Dermis blood vessel endothelial cell (primary cell): ENCODE measurements at places on chromosomes 2 and 18.
A peak's percentile ranks its signal among the peaks of the same experiment; 100 is the strongest.

- no peak for DNase-seq
These were observed 28.2 kb upstream of the SEMA4C start for GRCh38 chr2:96898135-96898505.

GRCh38 chr2:232750135-232750671 lies 26.2 kb downstream of the KCNJ13 start:
- DNase-seq: no peak

GRCh38 chr2:197556456-197556855 lies 40.6 kb downstream of the MOB4 start:
- DNase-seq: peak; percentile 83

DNA sequence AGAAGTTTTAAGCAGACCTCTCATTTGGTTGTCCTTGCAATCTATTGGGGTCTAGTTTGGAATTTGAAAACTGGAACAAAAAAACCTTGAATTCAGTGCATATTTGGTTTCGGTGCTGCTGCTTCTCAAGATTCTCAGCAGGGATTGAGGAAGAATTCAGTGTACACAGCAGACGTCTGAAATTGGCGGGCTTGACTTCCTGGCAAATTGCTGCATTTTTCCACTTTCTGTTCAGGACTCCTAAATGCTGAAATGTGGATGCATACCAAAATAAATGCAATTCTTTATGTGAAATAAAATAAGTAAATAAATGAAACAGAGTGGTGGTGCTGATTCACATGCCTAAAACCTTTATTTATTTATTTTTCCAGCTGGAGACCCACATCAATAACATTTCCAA lies 332.4 kb upstream of the KYNU start:
- DNase-seq: no peak

DNA sequence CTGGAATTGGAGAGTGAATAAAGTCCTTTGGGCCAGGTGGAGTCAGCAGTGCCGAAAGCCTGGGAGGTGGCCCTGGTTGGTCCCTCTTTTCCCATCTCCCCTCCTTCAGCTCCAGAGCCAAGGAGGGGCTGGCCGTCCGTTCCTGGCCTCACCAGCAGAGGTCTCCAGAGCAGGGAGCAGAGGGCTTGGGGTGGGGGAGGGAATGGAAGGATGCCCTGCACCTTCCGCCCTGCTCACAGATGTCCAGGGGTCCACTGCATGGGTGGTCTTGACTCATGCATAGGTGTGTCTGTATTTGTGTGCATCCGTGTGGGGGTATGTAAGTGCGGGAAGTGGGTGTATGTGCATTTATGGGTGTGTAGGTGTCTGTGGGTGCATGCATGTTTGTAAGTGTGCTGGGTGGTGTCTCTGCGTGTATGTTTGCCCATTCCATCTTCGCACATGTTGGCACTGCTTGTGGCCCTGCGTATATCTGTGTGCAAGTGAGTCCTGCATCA lies 201.8 kb downstream of the ZFP36L2 start:
- peak; percentile 76 for DNase-seq

DNA sequence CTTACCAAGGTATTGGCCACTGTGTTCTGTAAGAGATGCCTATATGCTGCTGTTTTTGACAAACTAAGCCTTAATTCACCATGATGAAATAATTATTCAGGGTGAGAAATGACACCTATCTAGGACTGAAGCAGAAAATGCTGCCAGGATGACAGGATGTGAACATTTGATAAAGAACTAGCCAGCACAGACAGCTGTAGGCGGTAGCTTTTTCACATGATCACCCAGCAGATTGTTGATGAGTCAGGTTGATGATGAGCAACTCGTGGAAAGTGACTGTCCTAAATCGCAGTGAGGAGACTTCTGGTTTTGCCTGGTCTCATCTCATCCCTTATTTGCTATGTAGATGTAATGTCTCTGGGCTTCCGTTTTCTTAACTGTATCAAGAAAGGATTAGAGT lies 144.1 kb downstream of the PRPF40A start:
- DNase-seq: peak; percentile 25
